ENCODE measurements at places on chromosomes 13 and 19. TPM values are rescaled to one million over a fixed set of nuclear protein-coding genes. Genes with fewer than 3 reads are reported as not detected.

Gene ISYNA1
- 4.5 TPM for polyA plus RNA-seq

Gene PSG11
- not detected for polyA plus RNA-seq

Gene TSSK6
- polyA plus RNA-seq = 2.0 TPM

Gene ZNF221
- not detected for polyA plus RNA-seq

- DNase-seq = no peak
- no peaks in the 10 kb centered on the region for H3K36me3 ChIP-seq
- no peak overlapping the region for H3K4me3 ChIP-seq
- no peaks in the 10 kb centered on the region for H3K4me1 ChIP-seq
- no peak overlapping the region for H3K27ac ChIP-seq
Measured at GRCh38 chr13:90455823-90456222, 891.7 kb upstream of the MIR17HG start.

DNA sequence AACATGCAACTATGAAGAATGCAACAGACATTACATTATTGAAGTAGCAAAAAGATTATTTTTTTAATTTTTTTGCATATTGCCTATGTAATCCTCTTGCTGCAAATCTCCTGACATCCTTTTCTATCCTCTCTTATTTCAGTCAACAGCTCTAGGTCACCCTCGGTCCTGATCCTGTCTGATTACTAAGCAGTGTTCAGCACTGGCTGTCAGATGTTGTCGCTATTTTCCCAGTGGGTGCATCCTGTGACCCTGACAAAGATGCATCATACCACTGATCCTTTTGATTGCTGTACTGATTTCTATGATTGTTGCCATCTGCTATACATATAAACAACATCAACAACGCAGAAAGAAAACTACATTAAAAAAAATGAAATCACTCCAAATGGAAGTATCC, 443.7 kb upstream of the PRR20A start:
- no peaks in the 10 kb centered on the region for H3K4me1 ChIP-seq
- DNase-seq = no peak
- no peak overlapping the region for H3K27ac ChIP-seq
- H3K36me3 ChIP-seq = no peaks in the 10 kb centered on the region
- no peak overlapping the region for H3K4me3 ChIP-seq
- no peaks in the 10 kb centered on the region for H3K27me3 ChIP-seq

- no peak for DNase-seq
- H3K4me1 ChIP-seq = no peaks in the 10 kb centered on the region
- no peaks in the 10 kb centered on the region for H3K36me3 ChIP-seq
- no peak overlapping the region for H3K27ac ChIP-seq
- H3K4me3 ChIP-seq = no peak overlapping the region
Measured at GRCh38 chr13:82147526-82147925, 1734.7 kb downstream of the SLITRK1 start.

DNA sequence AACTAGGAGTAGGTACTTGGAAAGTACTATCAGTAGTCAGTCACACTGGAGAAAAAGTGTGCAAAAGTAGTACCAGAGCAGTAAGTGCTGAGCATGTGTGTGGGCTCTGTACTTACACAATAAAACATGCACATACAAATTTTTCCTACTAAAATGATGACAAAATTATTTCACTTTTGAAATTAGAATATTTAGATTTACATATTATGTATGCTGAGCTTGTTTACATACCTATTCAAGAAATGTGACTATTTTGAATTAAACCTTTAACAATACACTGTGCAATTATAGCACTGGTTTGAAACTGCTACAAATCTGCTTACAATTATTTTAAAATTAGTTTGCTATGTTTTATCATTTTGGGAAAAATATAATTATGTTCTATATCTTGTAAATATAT, 2781.6 kb upstream of the PCDH20 start:
- no peaks in the 10 kb centered on the region for H3K27me3 ChIP-seq
- no peaks in the 10 kb centered on the region for H3K4me1 ChIP-seq
- no peak overlapping the region for H3K27ac ChIP-seq
- H3K4me3 ChIP-seq = no peak overlapping the region

GRCh38 chr13:23899555-23899954, 2.3 kb upstream of the C1QTNF9B start:
- H3K27me3 ChIP-seq = peaks cover 15% of the 10 kb centered on the region
- H3K4me3 ChIP-seq = no peak overlapping the region
- H3K27ac ChIP-seq = no peak overlapping the region
- H3K4me1 ChIP-seq = no peaks in the 10 kb centered on the region
- no peaks in the 10 kb centered on the region for H3K36me3 ChIP-seq
